ENCODE measurements at places on chromosomes 6 and 20. TPM values are rescaled to one million over a fixed set of nuclear protein-coding genes. Genes with fewer than 3 reads are reported as not detected.
A peak's percentile ranks its signal among the peaks of the same experiment; 100 is the strongest.

METTL24 gene
- total RNA-seq: not detected

NRN1 gene
- total RNA-seq: 3.2 TPM

COL20A1 gene
- total RNA-seq: not detected

ZFAND3 gene
- 35.2 TPM for total RNA-seq

SULF2 gene
- total RNA-seq: 1.1 TPM

ZBTB12 gene
- 1.1 TPM for total RNA-seq

DNA sequence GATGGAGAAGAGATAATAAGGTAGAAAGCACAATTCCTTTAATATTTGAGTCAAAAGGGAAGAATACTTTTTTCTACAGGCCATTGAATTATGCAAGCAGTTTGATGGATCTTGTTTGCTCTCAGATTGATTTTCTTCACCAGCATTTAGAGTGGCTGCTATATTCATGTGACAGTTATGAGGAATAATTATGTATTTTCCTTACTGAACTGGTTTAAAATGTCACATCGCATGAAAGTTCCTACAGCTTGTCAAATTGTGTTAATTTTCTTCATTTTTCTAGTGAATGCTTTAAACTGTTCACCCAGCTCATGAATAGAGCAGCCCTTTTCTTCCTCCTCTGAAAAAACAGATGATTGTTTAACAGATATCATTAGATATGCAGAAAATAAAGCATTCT, 37.4 kb upstream of the TPD52L1 start:
- DNase-seq: no peak
- no peak overlapping the region for H3K4me3 ChIP-seq
- H3K4me1 ChIP-seq: no peaks in the 10 kb centered on the region

DNA sequence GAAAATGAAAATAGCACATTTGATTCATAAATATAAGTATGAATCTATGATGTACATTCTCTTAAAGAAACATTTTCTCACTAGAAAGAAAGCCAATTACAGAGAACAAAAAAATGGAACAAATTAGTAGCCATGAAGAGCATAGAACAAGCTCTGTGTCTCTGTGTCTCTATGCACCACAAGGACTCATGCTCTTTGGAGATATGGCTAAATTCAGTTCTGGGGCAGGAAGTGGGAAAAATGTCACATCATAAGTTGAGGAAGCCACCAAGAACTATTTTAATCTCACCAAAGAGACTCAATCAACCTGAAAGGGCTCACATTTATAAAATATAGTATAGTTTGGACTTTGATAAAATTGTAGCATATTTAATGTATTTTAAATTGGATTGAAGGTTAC, 1259.8 kb upstream of the GJE1 start:
- no peak overlapping the region for H3K27ac ChIP-seq
- DNase-seq: no peak
- H3K36me3 ChIP-seq: no peaks in the 10 kb centered on the region
- H3K27me3 ChIP-seq: no peaks in the 10 kb centered on the region

DNA sequence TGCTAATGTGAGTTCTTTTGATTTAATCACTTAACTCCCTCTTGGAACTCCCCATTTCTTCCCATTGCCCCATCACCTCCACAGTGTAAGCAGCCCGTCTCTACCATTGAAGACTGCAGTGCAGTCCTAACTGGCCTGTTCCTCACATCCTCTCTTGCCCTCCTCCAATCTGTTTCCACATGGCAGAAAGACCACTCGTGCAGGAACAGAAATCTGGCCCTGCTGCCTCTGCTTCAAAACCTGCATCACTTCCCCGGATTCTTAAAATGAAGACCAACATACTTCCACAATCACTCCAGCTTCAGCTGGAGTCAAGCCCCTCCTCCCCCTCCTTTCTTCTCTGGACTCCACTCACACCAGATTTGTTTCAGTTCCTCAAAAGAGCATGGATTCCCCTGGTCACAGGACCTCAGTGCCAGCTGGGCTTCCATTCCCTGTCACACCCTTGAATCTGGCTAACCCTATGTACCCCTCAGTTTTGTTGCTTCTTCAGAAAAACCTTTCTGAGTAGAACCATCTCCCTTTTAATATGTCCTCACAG, 802.3 kb downstream of the MAFB start:
- H3K36me3 ChIP-seq: no peaks in the 10 kb centered on the region
- no peak for DNase-seq
- H3K4me1 ChIP-seq: no peaks in the 10 kb centered on the region
- no peak overlapping the region for H3K4me3 ChIP-seq
- no peak overlapping the region for H3K27ac ChIP-seq

DNA sequence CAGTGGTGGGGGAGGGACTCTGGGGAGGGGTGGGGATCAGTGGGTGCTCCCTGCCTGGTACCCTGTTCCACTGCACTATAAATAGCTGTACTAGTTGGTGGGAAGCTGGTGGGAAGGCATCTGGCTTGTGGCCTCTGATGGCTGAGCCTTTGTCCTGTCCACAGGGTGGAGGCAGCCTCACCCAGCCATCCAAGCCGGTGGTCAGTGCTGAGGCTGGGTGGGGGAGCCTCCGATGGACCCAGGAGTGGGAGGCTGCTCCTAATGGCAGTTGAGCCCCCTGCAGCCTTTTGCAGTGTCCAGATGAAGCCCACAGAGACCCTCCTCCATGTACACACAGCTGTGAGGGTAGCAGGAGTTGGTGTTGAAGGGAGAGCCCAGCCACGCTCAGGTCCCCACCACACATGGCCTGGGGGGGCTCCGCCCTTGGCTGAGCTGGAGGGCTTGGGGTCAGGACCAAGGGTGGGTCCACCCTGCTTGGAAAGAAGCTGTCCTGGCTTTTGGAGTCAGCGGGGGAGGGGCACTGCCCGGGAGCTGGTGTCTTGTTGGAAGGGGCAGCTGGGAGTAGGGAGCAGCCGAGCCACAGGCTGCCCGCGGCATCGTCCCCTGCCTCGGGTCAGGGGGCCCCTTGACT, 2.5 kb downstream of the PPDPF start:
- H3K36me3 ChIP-seq: peaks cover 27% of the 10 kb centered on the region
- H3K27ac ChIP-seq: no peak overlapping the region
- H3K27me3 ChIP-seq: peaks cover 11% of the 10 kb centered on the region

DNA sequence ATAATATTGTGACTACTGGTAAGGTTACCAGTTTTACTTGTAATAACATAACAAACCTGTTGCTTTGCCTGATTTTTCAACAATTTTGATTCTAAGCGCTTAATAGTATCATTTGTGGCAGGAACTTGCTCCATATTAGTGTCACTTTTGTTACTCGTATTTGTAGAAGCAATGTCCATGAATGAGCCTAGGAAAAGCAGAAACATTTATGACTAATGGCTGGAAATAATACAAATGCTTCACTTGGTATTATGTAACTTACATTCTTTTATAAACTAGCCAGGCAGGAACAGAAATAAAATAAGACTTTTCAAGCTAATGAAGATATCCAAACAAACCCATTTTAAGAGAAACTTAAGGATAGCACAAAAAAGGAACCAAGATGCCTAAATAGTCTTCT, 38.9 kb downstream of the MAP3K7 start:
- H3K36me3 ChIP-seq: peaks cover 52% of the 10 kb centered on the region
- no peak for DNase-seq
- H3K27me3 ChIP-seq: no peaks in the 10 kb centered on the region
- no peak overlapping the region for H3K4me3 ChIP-seq
- peaks cover 3% of the 10 kb centered on the region for H3K4me1 ChIP-seq
- no peak overlapping the region for H3K27ac ChIP-seq

DNA sequence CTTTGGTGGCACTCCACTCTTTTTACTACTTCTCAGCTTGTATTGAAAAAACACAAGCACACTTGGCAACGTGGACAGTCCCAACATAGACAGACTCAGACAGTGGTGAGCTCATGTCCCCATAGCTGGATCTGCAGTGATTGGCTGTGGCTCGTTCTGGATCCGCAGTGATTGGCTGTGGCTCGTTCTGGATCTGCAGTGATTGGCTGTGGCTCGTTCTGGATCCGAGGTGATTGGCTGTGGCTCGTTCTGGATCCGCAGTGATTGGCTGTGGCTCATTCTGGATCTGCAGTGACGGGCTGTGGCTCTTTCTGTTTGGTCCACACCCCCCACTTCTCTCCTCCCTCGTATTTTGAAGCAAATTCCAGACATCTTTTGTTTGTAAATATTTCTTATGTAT, 28.0 kb downstream of the OSBPL2 start:
- H3K27me3 ChIP-seq: no peaks in the 10 kb centered on the region
- no peak overlapping the region for H3K27ac ChIP-seq
- H3K36me3 ChIP-seq: peaks cover 13% of the 10 kb centered on the region
- DNase-seq: no peak

DNA sequence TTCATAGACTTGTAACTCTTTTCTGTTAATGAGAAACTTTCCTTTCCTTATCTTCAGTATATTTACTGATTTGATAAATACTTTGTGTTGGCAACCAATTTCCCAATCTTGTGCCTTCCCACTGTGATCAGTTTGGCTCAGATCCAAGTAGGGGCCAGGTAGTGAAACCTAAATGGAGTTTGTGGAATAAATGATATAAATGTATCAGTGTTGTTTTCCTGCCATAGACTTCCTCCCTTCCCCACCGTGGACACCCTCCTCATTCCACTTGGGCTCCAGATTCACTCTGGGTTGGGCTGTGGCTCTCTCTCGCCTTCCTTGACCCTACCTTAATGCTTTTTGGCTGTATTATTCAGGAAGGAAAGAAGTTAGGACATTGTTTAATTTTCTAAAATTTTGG, 1.3 kb downstream of the ZKSCAN3 start:
- peaks cover 37% of the 10 kb centered on the region for H3K4me1 ChIP-seq
- DNase-seq: no peak
- H3K4me3 ChIP-seq: peak overlapping the region; percentile 96
- peaks cover 19% of the 10 kb centered on the region for H3K36me3 ChIP-seq
- H3K27ac ChIP-seq: peak overlapping the region; percentile 91

- H3K27ac ChIP-seq: no peak overlapping the region
- DNase-seq: no peak
- H3K36me3 ChIP-seq: no peaks in the 10 kb centered on the region
- no peaks in the 10 kb centered on the region for H3K27me3 ChIP-seq
- H3K4me3 ChIP-seq: no peak overlapping the region
- no peaks in the 10 kb centered on the region for H3K4me1 ChIP-seq
These were observed 411.0 kb upstream of the AGPAT4 start for GRCh38 chr6:161684731-161685475.

- H3K27ac ChIP-seq: no peak overlapping the region
- H3K27me3 ChIP-seq: no peaks in the 10 kb centered on the region
- H3K4me3 ChIP-seq: no peak overlapping the region
- H3K36me3 ChIP-seq: no peaks in the 10 kb centered on the region
These were observed 40.1 kb downstream of the SLX4IP start for GRCh38 chr20:10475225-10475624.

DNA sequence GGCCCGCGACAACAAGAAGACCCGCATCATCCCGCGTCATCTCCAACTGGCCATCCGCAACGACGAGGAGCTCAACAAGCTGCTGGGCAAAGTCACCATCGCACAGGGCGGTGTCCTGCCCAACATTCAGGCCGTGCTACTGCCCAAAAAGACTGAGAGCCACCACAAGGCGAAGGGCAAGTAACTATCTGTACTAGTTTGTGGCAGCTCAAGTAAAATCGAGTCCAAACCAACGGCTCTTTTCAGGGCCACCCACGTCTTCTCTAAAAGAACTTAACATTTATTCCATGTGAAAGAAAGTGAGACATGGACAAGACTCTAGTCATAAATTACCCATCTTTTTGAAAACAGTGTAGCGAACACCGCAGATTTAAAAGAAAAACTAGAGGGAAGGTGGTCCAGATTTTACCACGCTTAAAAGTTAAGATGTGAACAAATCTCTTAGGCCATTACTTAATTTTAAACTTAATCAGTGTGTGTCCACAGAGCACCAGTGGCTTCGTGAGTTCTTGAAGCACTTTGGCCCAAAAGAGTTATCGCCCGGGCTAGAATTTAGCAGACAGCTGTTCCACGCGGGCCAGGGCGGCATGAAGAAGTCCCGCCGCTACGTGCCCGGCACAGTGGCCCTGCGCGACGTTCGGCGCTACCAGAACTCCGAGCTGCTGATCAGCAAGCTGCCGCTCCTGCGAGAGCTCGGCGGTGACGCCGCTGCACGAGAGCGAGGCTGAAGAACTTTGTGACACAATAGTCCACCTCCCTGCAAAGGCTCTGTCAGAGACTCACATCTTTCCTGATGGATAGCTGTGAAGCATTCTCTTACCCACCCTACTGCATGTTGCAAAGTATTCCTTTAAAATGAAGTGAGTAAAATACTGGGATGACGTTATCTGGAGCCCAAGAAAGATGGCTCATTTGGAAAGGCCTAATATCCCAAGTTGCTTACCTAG, 113.9 kb upstream of the PRSS16 start:
- no peaks in the 10 kb centered on the region for H3K27me3 ChIP-seq
- no peak overlapping the region for H3K27ac ChIP-seq
- no peak overlapping the region for H3K4me3 ChIP-seq
- DNase-seq: peak; percentile 87
- peaks cover 60% of the 10 kb centered on the region for H3K4me1 ChIP-seq

DNA sequence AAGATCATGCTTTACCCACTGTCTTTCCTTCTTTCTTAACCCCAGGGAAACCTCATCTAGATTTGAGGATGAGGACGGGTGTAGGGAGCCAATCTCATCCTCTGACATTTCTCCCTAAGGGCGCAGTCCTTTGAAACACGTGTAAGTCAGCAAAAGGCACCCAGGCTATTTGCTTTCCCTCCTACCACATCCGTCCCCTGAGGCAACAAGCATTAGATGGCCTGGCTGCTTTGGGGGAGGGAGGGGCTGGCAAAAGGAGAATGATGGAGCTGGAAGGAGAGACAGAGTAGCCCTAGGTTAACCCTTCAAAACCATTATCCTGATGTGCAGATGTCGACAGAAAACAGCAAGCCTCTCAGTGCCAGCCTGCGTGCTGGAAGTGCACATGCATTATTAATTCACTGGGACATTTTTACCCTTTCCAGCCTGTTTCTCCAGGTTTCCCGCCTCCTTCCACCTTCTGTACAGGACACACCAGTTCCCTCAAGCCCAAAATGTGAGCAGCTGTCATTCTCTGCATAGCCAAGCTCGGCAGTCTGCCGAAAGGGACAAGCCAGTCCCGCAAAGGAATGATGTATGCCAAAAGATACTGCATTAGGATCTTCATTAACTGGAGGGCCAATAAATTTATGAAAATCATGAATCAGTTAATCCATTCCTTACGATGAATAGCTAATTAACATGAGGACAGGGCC, 547.2 kb downstream of the CD83 start:
- H3K27ac ChIP-seq: peak overlapping the region; percentile 50
- H3K27me3 ChIP-seq: peaks cover 16% of the 10 kb centered on the region
- H3K4me1 ChIP-seq: peaks cover 27% of the 10 kb centered on the region
- H3K36me3 ChIP-seq: no peaks in the 10 kb centered on the region

GRCh38 chr6:25629198-25629576, 22.8 kb upstream of the SCGN start:
- H3K27ac ChIP-seq: no peak overlapping the region
- peaks cover 7% of the 10 kb centered on the region for H3K27me3 ChIP-seq
- no peak overlapping the region for H3K4me3 ChIP-seq
- DNase-seq: no peak
- no peaks in the 10 kb centered on the region for H3K36me3 ChIP-seq

DNA sequence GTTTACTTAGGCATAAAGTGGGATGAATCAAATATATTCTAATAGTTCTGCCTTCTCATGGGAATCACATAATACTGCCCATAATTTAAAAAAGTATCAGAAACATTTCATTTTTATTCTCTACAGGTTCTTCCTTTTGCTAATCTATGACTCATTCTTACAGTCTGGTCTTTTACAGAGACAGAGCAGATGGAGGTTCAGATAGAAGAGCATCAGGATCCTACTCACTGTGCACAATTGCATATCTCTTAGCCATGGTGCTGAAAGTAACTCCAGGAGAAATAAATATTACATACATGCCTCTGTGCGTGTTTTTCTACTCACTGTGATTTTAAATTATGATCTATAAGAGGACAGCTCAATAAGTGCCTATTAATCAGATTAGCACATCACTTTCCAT, 16.3 kb upstream of the OR2B6 start:
- H3K36me3 ChIP-seq: no peaks in the 10 kb centered on the region
- no peak for DNase-seq
- peaks cover 14% of the 10 kb centered on the region for H3K27me3 ChIP-seq
- no peaks in the 10 kb centered on the region for H3K4me1 ChIP-seq
- no peak overlapping the region for H3K27ac ChIP-seq

Data from activated CD4-positive, alpha-beta memory T cell treated with anti-CD3 and anti-CD28 coated beads, Interleukin-2, amount 10 ng/mL, durations not matched to agents 7 days and 5 days (primary cell).